Activated naive CD8-positive, alpha-beta T cell treated with anti-CD3 and anti-CD28 coated beads, Interleukin-2, amount 10 ng/mL, durations not matched to agents 7 days and 5 days (primary cell): ENCODE measurements at places on chromosomes 16 and 17. TPM values are rescaled to one million over a fixed set of nuclear protein-coding genes. Genes with fewer than 3 reads are reported as not detected.

- DNase-seq, result no peak
- H3K36me3 ChIP-seq, result no peaks in the 10 kb centered on the region
These were observed 8.7 kb downstream of the CLEC19A start for GRCh38 chr16:19294156-19294649.

- no peak for DNase-seq
- H3K27me3 ChIP-seq, result no peaks in the 10 kb centered on the region
- peaks cover 22% of the 10 kb centered on the region for H3K36me3 ChIP-seq
- peak overlapping the region; percentile 61 for H3K27ac ChIP-seq
These were observed 1.6 kb downstream of the MLX start for GRCh38 chr17:42568341-42569111.

GRCh38 chr17:45294506-45294905 is 22.3 kb downstream of the MAP3K14 start:
- peaks cover 31% of the 10 kb centered on the region for H3K36me3 ChIP-seq
- no peak for DNase-seq
- H3K4me1 ChIP-seq, result peaks cover 70% of the 10 kb centered on the region
- H3K27ac ChIP-seq, result no peak overlapping the region
- no peak overlapping the region for H3K4me3 ChIP-seq

GRCh38 chr17:27496437-27496943 is 40.2 kb downstream of the KSR1 start:
- no peaks in the 10 kb centered on the region for H3K27me3 ChIP-seq
- peaks cover 40% of the 10 kb centered on the region for H3K36me3 ChIP-seq
- DNase-seq, result no peak
- H3K4me1 ChIP-seq, result peaks cover 12% of the 10 kb centered on the region

GRCh38 chr17:17028878-17029535 is 13.2 kb upstream of the MPRIP start:
- no peak overlapping the region for H3K27ac ChIP-seq
- no peak overlapping the region for H3K4me3 ChIP-seq
- no peaks in the 10 kb centered on the region for H3K36me3 ChIP-seq
- H3K27me3 ChIP-seq, result no peaks in the 10 kb centered on the region

GRCh38 chr17:1180958-1181752 is 1.4 kb upstream of the ABR start:
- H3K4me3 ChIP-seq, result no peak overlapping the region
- H3K36me3 ChIP-seq, result no peaks in the 10 kb centered on the region
- DNase-seq, result no peak
- H3K27ac ChIP-seq, result no peak overlapping the region

DNA sequence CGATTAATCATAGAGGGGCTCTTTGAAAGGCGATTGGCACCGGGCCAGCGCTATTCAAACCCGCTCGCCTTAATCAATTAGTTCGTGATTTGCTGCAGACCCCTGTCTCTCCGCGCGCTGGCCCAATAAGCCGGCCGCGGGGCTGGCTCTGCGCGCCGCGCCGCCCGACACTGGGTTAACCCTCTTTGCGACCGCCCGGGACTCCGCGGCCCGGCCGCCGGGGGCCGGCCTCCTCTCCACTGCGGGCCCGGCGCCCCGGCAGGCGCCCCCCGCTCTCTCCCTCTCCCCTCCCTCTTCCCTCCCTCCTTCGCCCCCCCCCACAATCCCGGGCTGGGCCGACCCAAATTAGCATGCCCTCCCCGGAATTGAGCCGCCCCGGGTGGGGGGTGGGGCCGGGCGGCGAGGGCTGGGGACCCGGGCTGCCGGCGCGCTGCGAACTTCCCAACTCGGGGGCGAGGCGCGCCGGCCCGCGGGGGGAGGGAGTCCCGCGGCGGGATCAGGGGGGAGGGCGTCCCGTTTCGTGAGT is 428 bp upstream of the SALL1 start:
- H3K36me3 ChIP-seq, result peaks cover 5% of the 10 kb centered on the region
- no peak overlapping the region for H3K4me3 ChIP-seq
- H3K4me1 ChIP-seq, result peaks cover 4% of the 10 kb centered on the region
- peaks cover 77% of the 10 kb centered on the region for H3K27me3 ChIP-seq

- DNase-seq, result peak; percentile 61
- H3K4me1 ChIP-seq, result peaks cover 67% of the 10 kb centered on the region
- H3K4me3 ChIP-seq, result peak within 1 kb of the TSS; percentile 97
- H3K27me3 ChIP-seq, result peaks cover 47% of the 10 kb centered on the region
- peaks cover 1% of the 10 kb centered on the region for H3K36me3 ChIP-seq
These were observed at the start of gene CIITA for GRCh38 chr16:10876799-10877341. CIITA (plus strand) TSS chr16:10877202; CDS start chr16:10877331, 129 bp downstream.

- no peak for DNase-seq
- H3K36me3 ChIP-seq, result peaks cover 13% of the 10 kb centered on the region
- no peaks in the 10 kb centered on the region for H3K27me3 ChIP-seq
- peaks cover 21% of the 10 kb centered on the region for H3K4me1 ChIP-seq
- no peak overlapping the region for H3K4me3 ChIP-seq
These were observed 149.1 kb upstream of the CHMP6 start for GRCh38 chr17:80842456-80843013.

DNA sequence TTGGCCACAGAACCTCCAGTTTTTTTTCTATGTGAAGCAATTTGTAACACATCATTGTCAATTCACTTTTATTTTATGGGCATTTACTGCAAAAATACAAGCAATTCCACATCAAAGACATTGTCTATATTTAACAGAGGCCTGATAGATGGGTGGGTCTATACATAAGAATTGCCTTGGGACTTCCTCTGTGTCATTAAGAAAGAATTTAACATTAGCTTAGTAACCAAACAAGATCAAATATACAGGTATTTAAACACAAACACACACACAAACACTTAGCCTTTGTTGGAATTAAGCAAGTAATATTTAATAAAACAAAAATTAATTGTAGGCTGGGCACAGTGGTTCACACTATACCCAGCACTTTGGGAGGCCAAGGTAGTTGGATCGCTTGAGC is 4.3 kb upstream of the PITPNC1 start:
- no peaks in the 10 kb centered on the region for H3K36me3 ChIP-seq
- no peak overlapping the region for H3K4me3 ChIP-seq
- no peak overlapping the region for H3K27ac ChIP-seq
- no peaks in the 10 kb centered on the region for H3K27me3 ChIP-seq

- DNase-seq, result peak; percentile 11
- H3K4me1 ChIP-seq, result peaks cover 53% of the 10 kb centered on the region
- H3K4me3 ChIP-seq, result no peak overlapping the region
- H3K27me3 ChIP-seq, result peaks cover 2% of the 10 kb centered on the region
These were observed 54.3 kb downstream of the RPTOR start for GRCh38 chr17:80598813-80599545.

- H3K4me3 ChIP-seq, result peak overlapping the region; percentile 80
- H3K36me3 ChIP-seq, result peaks cover 1% of the 10 kb centered on the region
- DNase-seq, result no peak
These were observed 620 bp downstream of the SAMD14 start for GRCh38 chr17:50129353-50129727.

DNA sequence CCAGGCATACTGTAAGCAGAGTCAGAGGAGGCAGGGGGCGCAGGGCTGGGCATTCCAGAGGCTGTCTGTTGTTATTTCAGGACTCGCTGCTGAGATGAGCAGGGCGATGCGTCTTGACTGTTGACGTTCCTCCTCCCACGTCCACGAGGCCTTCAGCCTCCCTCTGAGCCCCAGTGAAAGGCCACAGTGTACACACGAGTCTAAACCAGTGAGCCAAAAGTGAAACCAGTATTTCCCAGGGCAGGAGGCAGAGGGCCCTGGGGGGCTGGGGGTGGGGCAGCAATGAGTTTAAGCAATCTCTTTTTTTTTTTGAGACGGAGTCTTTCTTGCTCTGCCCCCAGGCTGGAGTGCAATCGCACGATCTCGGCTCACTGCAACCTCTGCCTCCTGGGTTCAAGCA is 21.5 kb downstream of the SMTNL2 start:
- H3K4me3 ChIP-seq, result no peak overlapping the region
- DNase-seq, result no peak
- no peaks in the 10 kb centered on the region for H3K36me3 ChIP-seq
- H3K27ac ChIP-seq, result no peak overlapping the region
- H3K27me3 ChIP-seq, result peaks cover 28% of the 10 kb centered on the region

The TXNDC17 gene
- total RNA-seq, result 52.7 TPM

The SYT17 gene
- not detected for total RNA-seq

The SMIM36 gene
- not detected for total RNA-seq

The CLEC10A gene
- 0.45 TPM for total RNA-seq

The CACNG1 gene
- total RNA-seq, result not detected

The MILR1 gene
- 0.65 TPM for total RNA-seq

The STX1B gene
- total RNA-seq, result 3.1 TPM

The INCA1 gene
- total RNA-seq, result 0.42 TPM

The THUMPD1 gene
- total RNA-seq, result 53.0 TPM
